ENCODE measurements at places on chromosomes 6 and 20. TPM values are rescaled to one million over a fixed set of nuclear protein-coding genes. Genes with fewer than 3 reads are reported as not detected.

The CABLES2 gene
- 2.4 TPM for total RNA-seq

The BMP5 gene
- not detected for total RNA-seq

The PSORS1C2 gene
- not detected for total RNA-seq

The STX16 gene
- 66.2 TPM for total RNA-seq
